ENCODE measurements at places on chromosomes 3 and 15. TPM values are rescaled to one million over a fixed set of nuclear protein-coding genes. Genes with fewer than 3 reads are reported as not detected.

The ONECUT1 gene
- total RNA-seq, result 341 TPM

The WDR49 gene
- total RNA-seq, result 0.91 TPM

The PRR20G gene
- not detected for total RNA-seq

The FBXO45 gene
- 13.1 TPM for total RNA-seq

The SH3GL3 gene
- total RNA-seq, result 1.2 TPM

The GABRG3 gene
- 0.24 TPM for total RNA-seq

The TUSC7 gene
- total RNA-seq, result not detected

The PPP1R14D gene
- 1.5 TPM for total RNA-seq

The SCN5A gene
- total RNA-seq, result 4.2 TPM

The MAP1A gene
- total RNA-seq, result 4.7 TPM

The GOLGA8J gene
- total RNA-seq, result not detected

The CXCR6 gene
- not detected for total RNA-seq

The ZNF662 gene
- total RNA-seq, result 0.40 TPM

The ACTL6A gene
- total RNA-seq, result 72.4 TPM

The SLC28A1 gene
- not detected for total RNA-seq

The TRMT10C gene
- 24.4 TPM for total RNA-seq

The CTSH gene
- total RNA-seq, result 58.2 TPM

The SAXO2 gene
- 6.0 TPM for total RNA-seq

The CCDC39 gene
- 0.22 TPM for total RNA-seq

The HIGD1A gene
- total RNA-seq, result 92.3 TPM

The ABCF3 gene
- total RNA-seq, result 60.8 TPM

The ZBTB11 gene
- 18.8 TPM for total RNA-seq

The XCR1 gene
- total RNA-seq, result not detected
